ENCODE measurements at places on chromosomes 11 and 22. TPM values are rescaled to one million over a fixed set of nuclear protein-coding genes. Genes with fewer than 3 reads are reported as not detected.

DNA sequence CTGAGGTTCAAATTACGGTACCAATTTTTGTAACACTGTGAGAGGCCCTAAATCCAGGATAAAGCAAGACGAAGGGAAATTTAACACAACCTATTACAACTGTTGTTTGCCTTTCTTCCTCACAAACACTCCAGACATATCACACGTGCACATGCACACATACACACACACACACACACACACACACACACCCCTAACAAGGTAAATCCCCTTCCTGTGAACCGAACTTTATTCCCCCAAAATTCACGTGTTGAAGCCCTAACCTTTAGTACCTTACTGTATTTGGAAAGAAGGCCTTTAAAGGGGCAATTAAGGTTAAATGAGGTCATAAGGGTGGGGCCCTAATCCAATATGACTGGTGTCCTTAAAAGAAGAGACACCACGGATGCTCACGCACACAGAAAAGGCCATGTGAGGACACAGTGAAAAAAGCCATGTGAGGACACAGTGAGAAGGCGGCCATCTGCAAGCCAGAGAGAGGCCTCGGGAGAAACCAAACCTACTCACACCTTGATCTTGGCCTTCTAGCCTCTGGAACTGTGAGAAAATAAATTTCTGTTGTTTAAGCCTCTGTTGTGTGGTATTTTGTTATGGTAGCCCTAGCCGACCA lies 1.8 kb downstream of the SERGEF start:
- no peaks in the 10 kb centered on the region for H3K27me3 ChIP-seq
- H3K27ac ChIP-seq: no peak overlapping the region
- peaks cover 2% of the 10 kb centered on the region for H3K36me3 ChIP-seq
- H3K4me3 ChIP-seq: peak overlapping the region; percentile 86
- DNase-seq: no peak

- peak within 1 kb of the TSS; percentile 90 for H3K27ac ChIP-seq
- peak; percentile 92 for DNase-seq
- no peaks in the 10 kb centered on the region for H3K36me3 ChIP-seq
- H3K4me3 ChIP-seq: peak within 1 kb of the TSS; percentile 82
Observed at GRCh38 chr11:64810271-64810890, at the start of gene MEN1. TSS of gene MEN1 (minus strand) at chr11:64810551. CDS start at chr11:64810109, 442 bp downstream.

The TRIM29 gene
- total RNA-seq: not detected

The SHANK3 gene
- not detected for total RNA-seq

The KCNE3 gene
- total RNA-seq: 0.16 TPM

All from activated CD8-positive, alpha-beta memory T cell treated with anti-CD3 and anti-CD28 coated beads, Interleukin-2, amount 10 ng/mL, durations not matched to agents 7 days and 5 days (primary cell).